Activated CD8-positive, alpha-beta memory T cell treated with anti-CD3 and anti-CD28 coated beads for 48 hours (primary cell): ENCODE measurements at places on chromosomes 6 and 20.

GRCh38 chr6:116511424-116512110 lies at the start of gene CALHM5:
Gene CALHM5 (plus strand): TSS chr6:116511639. CDS start chr6:116511697, 58 bp downstream.
- no peak for DNase-seq

- DNase-seq: no peak
Measured at GRCh38 chr20:48107560-48107959, 322.3 kb upstream of the SULF2 start.

- DNase-seq: peak; percentile 57
Measured at GRCh38 chr20:32204205-32205109, 3.1 kb downstream of the PLAGL2 start.

DNA sequence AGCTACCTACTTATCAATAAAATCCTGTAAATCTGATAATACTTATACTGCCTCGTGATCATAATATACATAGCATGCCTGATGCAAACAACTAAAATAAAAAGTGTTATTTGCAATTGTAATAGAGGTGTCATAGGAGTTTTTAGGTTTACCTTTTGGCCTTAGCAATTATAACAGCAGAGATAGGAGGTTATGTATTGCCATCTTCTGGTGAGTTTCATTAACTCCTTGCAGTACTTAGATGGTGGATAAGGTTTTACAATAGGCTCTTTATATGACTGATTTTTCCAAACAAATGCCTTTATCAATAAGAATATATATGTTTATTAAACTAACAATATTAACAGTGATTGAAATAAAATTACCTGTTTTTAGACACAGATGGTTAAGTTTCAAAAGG lies 27.8 kb upstream of the MYCT1 start:
- no peak for DNase-seq

GRCh38 chr6:145031001-145031400 lies 704.3 kb downstream of the EPM2A start:
- DNase-seq: no peak

DNA sequence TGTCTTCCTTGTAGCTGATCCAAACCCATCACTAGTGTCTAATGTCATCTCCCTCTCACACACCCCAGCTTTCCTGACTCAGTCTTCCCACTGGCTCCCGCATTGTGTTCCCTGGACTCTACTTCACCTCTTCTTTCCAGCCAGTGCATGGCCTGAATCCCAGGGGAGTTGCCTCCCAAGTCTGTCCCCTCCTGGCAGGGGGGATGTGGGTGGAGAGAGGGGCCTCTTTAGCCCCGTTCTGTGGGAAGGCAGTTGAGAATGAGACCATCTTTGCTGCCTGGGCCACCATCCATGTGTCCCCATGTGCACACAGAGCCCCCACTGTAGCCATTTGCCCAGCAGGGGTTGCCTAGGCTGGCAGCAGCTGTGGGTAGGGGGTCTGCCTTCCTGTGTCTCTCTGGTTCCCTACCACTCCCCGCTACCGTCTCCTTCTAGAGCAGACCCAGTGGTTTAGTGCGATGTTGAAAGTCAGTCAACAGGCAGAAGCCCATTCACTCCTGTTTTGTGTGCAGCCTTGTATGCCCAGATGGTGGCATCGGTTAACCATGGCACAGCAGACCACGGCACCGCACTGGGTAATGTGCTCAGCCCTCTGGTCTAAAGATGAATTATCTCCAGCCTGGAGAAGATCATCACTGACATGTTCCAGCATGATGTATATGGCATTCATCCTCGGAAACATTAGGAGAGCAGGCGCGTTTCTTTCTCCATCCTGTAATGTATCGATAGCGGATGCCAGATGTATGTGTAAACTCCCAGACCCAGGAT lies 178.8 kb upstream of the SNX9 start:
- DNase-seq: no peak
